ENCODE measurements at places on chromosomes 6 and 20. TPM values are rescaled to one million over a fixed set of nuclear protein-coding genes. Genes with fewer than 3 reads are reported as not detected.

The GPSM3 gene
- 3.9 TPM for polyA plus RNA-seq

The LIN28B gene
- polyA plus RNA-seq, result not detected

The GGTLC1 gene
- not detected for polyA plus RNA-seq

The FKBP5 gene
- 10.9 TPM for polyA plus RNA-seq

The COL9A1 gene
- not detected for polyA plus RNA-seq

The UBD gene
- not detected for polyA plus RNA-seq

The SIRPD gene
- polyA plus RNA-seq, result not detected

The OOEP gene
- polyA plus RNA-seq, result 0.08 TPM

The RGL2 gene
- 20.5 TPM for polyA plus RNA-seq

The ZFP57 gene
- polyA plus RNA-seq, result not detected

The FAM184A gene
- 0.43 TPM for polyA plus RNA-seq

The SLC32A1 gene
- polyA plus RNA-seq, result not detected

All from fibroblast of lung (primary cell).